BJ (cell line): ENCODE measurements at places on chromosomes 11 and 22. TPM values are rescaled to one million over a fixed set of nuclear protein-coding genes. Genes with fewer than 3 reads are reported as not detected.

DNA sequence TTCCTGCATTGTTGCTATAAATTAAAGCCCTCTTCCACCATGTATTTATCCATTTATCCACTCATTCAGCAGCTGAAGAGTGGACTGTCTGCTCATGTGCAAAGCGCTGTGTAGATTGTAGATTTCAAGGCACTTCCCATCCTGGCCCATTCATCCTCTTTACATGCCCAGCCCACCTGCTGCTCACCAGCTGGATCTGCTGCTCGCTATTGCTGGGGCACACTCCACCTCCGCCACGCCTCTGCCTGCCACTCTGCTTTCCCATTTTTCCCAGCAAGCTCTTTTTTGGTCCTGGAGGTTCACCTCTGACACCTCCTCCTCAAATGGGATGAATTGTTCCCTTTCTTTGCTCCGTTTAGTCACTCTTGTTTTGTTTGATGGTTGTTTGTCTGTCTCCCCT lies 48.3 kb downstream of the CEP164 start:
- DNase-seq: no peak

Gene OR2D2
- 0.06 and 0.13 TPM in 2 replicates for polyA plus RNA-seq

DNA sequence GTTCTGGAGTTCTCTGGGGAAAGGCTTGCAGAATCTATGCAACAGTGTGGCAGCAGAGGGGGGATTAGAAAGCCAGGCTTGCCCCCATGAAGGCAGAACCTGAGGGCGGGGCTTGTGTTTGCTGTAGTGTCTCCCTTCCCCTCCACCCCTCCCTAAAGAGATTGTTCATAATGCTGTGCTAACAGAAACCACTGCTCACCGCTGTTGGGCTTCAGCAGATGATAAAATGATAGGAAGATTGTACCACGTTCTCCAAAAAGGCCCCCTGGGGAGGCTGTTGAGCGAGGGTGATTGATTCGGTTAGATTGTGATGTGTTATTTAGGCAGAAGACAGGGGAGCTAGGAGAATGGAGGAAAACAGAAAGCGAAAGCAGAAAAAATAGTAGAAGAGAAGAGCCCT lies 215.2 kb upstream of the NCAM1 start:
- DNase-seq: no peak

Gene OR6M1
- polyA plus RNA-seq: not detected in 2 replicates

Gene KCNE3
- 0.72 and 0.94 TPM in 2 replicates for polyA plus RNA-seq

DNA sequence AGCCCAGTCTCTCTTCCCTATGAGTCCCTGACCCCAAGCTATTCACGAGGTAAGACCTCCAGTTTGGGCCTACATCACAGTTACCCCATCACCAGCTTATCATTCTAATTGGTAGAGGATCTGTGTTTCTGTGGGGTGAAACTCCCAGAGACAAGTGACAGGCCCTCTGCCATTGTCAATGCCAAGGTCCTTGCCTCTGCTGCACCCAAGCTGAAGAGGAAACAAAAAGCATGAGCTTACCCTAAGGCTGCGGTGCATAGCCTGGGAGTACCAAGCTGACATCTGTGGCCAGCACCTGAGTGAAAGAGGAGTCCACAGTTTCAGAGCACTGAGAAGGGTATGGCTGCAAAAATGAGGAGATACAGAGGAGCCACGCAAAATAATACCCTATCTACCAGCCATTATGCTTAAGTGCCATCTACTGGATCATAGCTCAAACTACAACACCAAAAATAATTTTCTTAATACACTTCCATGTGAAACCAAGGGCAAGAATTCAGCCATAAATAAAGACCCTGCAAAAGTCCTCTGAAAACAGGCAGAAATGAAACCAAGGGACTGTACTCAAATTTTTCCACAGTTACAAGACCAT lies 62.3 kb upstream of the ANO5 start:
- no peak for DNase-seq

GRCh38 chr11:68962527-68963250 lies 18.1 kb downstream of the MRGPRD start:
- no peak for DNase-seq

Gene DNAJB13
- polyA plus RNA-seq: 0.40 and 0.47 TPM in 2 replicates

Gene MYO18B
- not detected in 2 replicates for polyA plus RNA-seq

Gene JAM3
- 41.2 and 42.3 TPM in 2 replicates for polyA plus RNA-seq

GRCh38 chr22:47597041-47597440 lies 834.6 kb downstream of the TBC1D22A start:
- no peak for DNase-seq

Gene INS
- not detected in 2 replicates for polyA plus RNA-seq

DNA sequence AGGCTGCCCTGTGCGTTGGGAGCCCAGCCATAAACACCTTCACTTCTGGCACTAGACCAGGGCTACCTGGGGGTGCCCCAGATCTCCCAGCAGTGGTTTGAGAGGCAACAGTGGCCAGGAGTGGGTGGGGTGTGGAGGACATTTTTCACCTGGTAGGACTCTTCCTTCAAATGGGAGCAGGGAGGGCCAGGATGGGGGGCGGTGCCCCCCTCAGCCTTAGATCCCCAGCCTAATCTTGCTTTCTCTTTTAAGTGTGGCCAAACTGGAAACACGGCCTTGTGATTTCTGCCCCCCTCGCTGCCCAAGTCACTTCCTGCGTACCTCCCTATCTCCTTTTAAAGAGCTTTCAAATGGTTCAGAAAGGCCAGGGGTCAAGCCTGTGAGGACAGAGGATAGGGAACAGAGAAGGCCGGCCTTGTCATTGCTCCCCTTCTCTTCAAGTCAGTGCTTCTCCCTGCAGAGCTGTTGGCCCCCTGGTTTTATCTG lies 800 bp downstream of the KCNJ5 start:
- DNase-seq: no peak
